Aorta (tissue), 5 donors: ENCODE measurements at places on chromosomes 12 and 14. TPM values are rescaled to one million over a fixed set of nuclear protein-coding genes. Genes with fewer than 3 reads are reported as not detected.
A peak's percentile ranks its signal among the peaks of the same experiment; 100 is the strongest.

Gene AMIGO2
- total RNA-seq = 23.1 TPM

DNA sequence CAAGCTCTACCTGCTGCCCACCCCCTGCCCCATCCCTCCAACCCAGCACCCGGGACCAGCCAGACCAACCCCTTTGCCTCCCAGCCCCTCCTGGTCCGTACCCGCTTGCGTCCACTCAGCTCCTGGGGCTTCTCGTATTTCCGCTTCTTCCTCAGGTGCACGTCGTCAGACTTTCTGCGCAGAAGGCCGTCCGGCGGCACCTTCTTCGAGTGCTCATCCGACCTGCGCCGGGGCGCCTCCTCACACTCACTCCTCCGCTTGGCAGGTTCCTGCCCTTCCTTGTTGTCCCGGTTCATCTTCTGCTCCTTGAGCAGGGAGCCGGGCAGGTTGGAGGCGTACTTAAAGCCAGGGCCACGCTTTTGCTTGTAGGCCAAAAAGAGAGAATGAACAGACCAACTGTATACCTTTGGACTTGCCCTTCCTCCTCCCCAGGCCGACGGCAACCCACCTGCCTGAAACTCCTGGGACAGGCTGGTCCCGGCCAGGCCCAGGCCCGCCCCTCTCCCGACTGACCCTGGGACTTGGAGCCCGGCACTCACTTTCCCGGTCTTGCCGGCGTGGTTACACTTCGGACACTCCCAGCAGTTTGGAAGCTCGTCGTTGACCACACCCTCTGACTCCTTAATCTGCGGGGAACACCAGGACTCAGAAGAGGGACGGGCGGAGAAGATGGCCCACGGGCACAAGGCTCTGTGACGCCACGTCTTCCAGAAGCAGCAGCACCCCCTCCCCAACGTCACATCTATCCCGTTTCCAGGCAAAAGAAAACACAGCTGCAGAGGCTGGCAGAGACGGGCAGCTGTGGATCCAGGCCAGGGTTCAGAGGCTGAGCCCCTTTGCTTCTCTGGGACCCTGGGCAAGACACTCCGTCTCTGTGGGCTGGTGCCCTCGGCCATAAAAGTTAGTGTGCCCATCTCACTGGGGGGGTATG, 44.3 kb downstream of the RNF34 start:
- DNase-seq = no peak

Gene KRT79
- total RNA-seq = not detected

Gene TAS2R42
- total RNA-seq = not detected

- DNase-seq = no peak
Observed at GRCh38 chr12:29113101-29113500, 36.0 kb upstream of the FAR2 start.

DNA sequence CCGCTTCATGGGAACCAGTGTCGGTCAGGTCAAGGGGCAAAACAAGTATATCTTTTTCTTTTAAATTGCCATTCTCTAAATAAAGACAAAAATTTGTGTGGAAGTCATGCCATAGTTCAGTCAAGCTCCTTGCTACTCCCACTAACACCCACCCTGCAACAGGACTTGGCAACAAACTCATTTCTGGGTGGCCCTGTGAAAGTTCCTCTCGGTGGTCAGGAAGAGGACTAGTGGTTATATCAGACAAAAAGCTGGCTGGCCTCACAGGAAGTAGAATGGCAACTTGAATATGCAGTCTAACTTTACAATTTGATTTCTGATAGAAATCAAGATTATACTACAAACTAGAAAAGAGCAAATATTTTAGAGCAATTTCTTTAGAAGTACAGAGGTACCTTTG, 11.2 kb downstream of the DHRS7 start:
- DNase-seq = no peak

- DNase-seq = peak; percentile 82
Observed at GRCh38 chr14:106790189-106791036, 1264.0 kb downstream of the TMEM121 start.

- no peak for DNase-seq
Observed at GRCh38 chr14:100323942-100324307, 786 bp downstream of the SLC25A47 start.

Gene RPL10L
- total RNA-seq = not detected

Gene HCAR3
- 0.29 TPM for total RNA-seq
